T-cell (primary cell): ENCODE measurements at places on chromosomes 16 and 17.
A peak's percentile ranks its signal among the peaks of the same experiment; 100 is the strongest.

- no peak for DNase-seq
Measured at GRCh38 chr17:42563143-42563509, 1.2 kb downstream of the COASY start.

DNA sequence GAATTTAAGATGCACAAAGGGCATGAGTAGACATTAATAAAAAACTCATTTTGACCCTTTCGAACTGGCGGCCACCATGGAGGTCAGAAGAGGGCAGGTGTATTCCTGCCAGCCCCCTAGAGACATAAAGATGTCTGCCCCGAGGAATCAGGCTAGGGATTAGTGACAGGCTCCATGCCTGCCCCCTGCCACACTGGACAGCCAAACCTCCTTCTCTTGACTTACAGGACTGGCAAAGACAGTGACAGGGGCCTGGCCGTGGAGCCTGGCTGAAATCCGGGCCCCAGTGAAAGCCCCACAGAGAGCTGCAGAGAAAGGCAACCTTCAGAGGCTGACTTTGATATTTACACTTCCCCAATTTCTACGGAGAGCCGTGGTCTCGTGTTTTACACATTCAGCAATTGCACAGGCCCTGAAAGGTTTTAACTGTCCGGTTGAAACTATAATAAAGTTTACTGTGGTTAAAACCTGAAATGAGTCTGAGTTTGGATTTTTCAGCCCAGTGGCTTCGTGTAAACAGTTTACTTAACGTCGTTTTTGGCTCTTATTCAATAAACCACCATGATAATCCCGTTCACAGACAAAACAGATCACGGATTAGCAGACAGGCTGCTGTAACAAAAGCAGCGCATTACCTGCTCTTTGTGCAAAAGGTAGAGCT is 243.9 kb upstream of the MYOCD start:
- no peak for DNase-seq

DNA sequence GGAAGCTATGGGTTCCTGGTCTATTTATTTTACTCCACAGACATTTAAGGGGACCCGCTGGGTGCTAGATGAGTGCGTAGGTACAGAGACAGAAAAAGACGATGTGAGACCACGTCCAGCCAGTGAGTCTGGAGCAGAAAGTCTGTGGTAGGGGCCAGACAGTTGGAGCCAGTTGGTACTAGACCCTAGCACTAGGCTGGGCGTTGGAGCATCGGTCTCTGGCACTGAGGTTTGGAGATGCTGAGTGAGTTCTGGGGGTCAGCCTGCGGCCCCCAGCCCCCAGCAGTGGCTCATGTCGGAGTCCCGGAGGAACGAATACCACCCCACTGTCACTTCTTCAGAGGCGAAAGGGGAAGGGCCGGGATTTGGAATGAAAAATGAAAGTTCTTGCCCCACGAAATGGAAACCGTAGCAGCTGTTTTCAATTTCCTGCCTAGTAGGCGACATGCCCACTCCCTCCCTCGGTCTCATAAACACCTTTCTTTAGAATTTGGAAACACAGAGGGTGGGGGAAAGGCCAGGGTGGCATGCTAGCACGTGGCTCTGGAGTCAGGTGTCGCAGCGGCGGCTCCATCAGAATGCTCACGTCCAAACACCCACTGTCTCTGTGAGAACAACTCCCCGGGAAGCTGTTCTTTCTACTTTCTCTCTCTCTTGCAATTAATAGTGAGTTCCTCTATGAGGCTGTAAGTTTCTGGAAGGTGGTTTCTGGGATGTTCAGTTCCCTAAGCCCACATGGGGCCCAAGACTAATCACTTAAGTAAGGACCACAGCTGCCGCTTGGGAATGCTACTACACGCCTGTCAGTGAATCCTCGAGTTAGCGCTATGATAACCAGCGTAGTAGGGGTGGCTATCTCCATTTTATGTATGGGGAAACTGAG is 96.8 kb downstream of the IRF8 start:
- no peak for DNase-seq

DNA sequence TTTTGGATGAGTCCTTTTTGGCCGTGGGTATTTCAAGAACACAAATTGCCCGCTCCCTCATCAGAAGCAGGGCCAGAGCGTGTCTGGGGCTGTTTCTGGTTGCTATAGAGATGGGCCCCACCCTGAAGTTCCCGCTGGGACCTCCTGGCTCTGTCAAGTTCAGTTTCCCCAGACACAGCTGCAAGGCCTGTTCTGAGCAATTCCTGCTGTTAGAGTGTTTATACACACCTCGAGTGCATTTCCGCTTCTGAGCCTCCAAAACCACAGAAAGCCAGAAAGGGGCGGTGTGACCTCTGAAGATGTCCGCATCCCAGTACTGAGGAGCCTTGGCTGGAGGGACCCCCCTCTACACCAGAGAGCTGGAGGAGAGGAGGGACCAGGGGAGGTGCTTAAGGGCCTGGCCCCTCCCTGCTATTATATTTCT is 9.3 kb upstream of the WBP2 start:
- no peak for DNase-seq

- DNase-seq, result no peak
Measured at GRCh38 chr17:52827526-52827925, 669.0 kb upstream of the CA10 start.

DNA sequence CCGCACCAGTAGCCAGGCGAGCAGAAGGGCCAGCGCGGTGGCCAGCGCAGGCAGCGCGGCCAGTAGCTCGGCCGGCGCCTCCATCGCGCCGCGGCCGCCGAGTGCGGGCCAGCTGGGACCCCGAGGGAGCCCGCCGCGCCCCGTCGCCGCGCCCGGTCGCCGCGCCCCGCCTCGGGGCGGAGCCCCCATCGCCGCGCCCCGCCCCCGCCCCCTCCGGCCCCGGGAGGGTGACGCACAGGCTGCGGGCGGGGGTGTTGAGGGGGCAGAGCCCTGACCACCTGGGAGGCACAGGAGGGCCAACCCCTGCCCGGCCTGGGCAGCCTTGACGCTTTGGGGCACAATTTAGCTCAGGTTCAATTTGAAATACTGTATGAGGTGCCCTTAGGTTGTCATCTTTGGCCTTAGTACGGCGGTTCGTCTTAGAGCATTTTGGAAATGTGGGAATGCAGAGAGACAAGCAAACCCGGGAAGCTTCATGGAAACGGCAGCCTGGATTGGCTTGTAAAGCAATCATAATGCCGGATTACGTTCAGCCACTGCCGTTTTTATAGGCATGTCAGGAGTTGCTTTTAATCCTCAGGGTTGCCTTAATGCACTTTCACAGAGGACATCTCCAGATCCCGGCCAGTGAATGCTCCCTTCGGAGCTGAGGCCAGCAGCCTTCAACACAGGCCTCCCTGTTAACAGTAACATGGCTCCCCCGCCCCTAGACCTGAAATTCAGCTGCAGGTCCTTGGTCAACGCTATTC is at the start of gene MXRA7:
Gene MXRA7 (minus strand): TSS at position 103 of the 749 bp plus-strand sequence. CDS start 19 bp downstream, at position 84.
- peak; percentile 46 for DNase-seq

DNA sequence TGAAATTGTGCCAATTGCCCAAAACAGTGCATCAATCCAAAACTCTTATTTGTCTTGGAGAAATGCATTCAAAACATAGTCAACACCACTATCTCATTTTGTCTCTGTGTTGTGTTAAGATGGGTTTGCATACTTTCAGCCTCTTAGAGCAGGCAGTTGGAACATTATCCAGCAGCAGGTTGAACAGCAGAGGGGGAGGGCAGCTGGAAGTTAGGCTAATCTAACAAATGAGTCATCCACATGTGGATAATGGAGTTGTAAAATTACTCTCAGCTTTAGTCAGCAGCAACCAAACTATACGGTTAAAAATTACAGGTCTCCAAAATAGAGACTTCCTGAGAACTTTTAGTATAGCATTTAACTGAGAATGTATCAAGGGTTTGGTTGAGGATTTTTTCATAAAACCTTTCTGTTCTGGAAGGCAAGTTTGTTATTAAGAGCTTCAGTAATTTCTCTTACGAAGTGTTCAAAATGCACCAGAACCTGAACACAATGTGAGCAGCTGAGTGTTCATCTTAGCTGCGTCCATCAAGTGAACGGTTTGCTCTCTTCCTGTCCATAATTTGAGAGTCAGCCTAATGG is 46.3 kb downstream of the PRKCA start:
- no peak for DNase-seq

- DNase-seq, result no peak
Measured at GRCh38 chr17:54983260-54983659, 14.7 kb downstream of the STXBP4 start.

DNA sequence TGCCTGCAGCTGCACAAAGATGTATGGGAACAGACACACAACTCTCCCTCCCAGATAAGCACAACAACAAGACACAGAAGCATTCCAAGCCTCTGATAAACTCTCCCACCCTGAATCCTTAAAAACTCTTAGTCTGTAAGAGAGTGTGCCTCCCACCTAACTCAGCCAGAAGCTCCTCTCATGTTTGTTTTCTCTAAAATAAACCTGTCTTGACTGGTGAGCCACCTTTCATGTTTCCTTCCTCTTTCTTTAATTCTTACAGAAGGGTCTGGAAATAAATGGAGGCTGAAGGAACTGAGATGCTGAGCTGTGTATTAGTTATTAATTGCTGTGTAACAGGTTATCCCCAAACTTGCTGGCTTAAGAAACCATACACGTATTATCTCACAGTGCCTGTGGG is 57.2 kb downstream of the MEOX1 start:
- DNase-seq, result no peak

- DNase-seq, result no peak
Measured at GRCh38 chr17:74522381-74523105, 8.7 kb downstream of the CD300LB start.

DNA sequence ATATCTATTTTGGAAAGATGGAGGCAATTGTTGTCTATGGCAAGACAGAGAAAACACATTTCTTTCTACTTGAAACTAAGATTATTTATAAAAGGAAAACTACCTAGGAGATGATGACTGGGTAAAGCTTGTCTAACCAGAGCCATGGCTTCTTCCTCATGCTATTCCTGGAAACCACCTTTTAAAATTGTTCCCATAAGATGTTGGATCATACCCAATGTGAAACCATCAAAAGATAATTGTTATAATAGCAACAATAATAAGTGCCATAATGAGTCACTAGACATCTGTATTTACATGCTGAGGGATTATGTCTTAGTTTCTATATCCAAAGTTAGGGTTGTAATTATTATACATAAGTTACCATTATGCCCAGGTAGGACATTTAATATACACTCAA is 428.4 kb downstream of the KCNJ2 start:
- no peak for DNase-seq

GRCh38 chr16:62751218-62751617 is 715.0 kb upstream of the CDH8 start:
- DNase-seq, result no peak

- no peak for DNase-seq
Measured at GRCh38 chr17:78442648-78443218, 64.3 kb downstream of the PGS1 start.

GRCh38 chr16:87963400-87963799 is 12.2 kb downstream of the BANP start:
- peak; percentile 49 for DNase-seq

DNA sequence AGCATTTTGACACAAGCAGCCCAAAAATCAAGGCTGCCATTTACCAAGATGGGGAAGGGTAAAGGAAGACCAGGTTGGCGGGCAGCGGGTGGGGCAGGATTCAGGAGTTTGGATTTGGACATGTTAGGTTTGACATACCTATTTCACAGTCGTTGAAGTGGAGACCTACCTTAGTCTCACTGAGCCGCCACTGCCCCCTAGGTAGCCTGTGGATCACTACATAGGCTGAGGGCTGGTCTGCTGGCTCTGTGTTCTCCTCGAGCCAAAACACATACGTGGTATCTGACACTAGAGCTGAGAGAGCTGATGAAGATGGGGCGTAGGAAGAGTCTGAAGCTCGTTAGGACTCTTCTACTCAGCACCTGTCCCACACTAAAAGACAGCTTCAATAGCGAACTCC is 115.1 kb downstream of the HIC1 start:
- no peak for DNase-seq

DNA sequence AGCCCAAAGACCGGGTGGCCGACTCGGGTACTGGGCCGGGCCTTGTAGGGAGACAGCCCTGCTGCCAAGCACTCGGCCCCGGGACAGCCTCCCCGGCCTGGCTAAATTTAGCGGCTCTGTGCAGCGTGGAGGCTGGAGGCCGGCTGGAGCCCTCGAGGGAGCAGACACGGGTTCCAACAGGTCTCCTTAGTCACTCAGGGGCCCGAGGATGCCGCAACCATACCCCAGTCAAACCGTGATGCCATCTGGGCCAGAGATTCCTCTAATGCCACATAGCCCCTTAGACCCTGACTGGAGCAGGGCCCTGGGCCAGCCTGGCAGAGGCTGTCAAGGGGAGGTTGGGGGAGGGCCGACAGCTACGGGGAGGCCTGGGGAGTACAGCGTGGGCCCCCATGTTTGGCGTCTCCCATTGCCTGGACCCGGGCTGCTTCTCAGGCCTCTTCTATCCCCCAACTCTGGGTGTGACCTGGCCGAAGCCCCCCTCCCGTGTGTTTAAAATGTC is 2.9 kb upstream of the P2RX1 start:
- DNase-seq, result no peak

- DNase-seq, result no peak
Measured at GRCh38 chr17:16886655-16887322, 85.1 kb downstream of the TNFRSF13B start.

- DNase-seq, result no peak
Measured at GRCh38 chr17:78137392-78138203, 7.0 kb downstream of the TMC8 start.

DNA sequence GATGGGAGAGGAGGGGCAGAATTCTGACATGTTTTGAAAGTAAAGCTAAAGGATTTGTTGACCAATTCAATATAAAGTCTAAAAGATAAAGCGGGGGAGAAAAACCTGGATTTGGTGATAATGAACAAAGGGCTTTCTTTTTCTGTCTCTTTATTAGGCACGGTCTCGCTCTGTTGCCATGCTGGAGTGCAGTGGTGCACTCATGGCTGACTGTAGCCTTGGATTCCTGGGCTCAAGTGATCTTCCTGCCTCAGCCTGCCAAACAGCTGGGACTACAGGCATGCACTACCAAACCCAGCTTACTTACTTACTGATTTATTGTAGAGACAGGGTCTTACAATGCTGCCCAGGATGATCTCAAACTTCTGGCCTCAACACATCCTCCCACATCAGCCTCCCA is 7.5 kb downstream of the CDR2 start:
- no peak for DNase-seq

DNA sequence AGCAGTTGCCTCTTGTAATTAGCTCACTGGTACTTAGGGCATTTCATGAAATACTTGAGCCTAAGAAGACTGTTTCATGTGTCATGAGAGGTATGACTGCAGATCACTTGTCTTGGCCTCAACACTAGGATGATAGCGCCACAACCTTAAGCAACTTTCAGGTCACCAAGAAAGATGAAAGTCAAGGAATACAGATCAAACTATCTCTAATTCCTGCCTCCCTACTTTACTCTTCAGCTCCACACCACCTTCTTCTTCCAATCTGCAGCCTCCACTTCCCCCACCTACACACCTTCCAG is 28.0 kb downstream of the GNA13 start:
- no peak for DNase-seq

- no peak for DNase-seq
Measured at GRCh38 chr16:1020091-1020399, 38.5 kb downstream of the SOX8 start.
